Amniotic stem cell (primary cell): ENCODE measurements at places on chromosomes 11 and 22.

- peak; percentile 90 for DNase-seq
Measured at GRCh38 chr11:11998091-11998781, 10.2 kb downstream of the DKK3 start.

GRCh38 chr22:43011079-43011478 lies 3.9 kb downstream of the PACSIN2 start:
- no peak for DNase-seq

GRCh38 chr11:82733444-82734119 lies at the start of gene FAM181B:
FAM181B (minus strand) TSS chr11:82733864; CDS start chr11:82733729, 135 bp downstream.
- no peak for DNase-seq

DNA sequence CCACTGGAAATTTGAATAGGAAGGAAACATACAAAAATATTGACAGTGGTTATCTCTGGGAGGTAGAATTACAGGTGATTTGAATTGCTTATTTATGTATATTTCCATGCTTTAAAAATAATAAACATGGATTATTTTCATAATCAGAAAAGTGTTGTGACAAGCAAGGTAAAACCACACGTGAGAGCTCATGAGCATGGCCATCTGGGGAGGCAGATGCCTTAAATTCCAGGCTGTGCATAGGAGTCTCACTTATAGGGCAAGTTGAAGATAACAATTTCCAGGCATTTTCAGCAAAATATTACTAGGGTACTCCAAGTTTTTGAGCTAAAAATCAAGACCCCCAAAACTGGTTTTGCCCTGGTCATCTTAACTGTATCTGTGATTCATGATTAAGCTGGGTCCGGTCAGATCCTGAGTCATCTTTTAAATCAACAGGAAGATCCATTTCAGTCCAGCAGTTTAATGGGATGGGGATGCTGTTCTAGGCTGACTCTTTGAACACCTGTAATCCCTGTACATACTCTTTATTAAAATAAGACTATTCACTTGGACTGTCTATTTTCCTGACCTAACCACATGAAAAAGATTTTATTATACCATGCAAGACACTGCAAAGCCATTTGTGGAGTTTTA lies 115.8 kb upstream of the NARS2 start:
- no peak for DNase-seq

GRCh38 chr11:45683271-45684058 lies 18.0 kb upstream of the CHST1 start:
- DNase-seq, result no peak

GRCh38 chr11:35122308-35122707 lies 16.7 kb upstream of the CD44 start:
- no peak for DNase-seq
